ENCODE measurements at places on chromosomes 13 and 19.

DNA sequence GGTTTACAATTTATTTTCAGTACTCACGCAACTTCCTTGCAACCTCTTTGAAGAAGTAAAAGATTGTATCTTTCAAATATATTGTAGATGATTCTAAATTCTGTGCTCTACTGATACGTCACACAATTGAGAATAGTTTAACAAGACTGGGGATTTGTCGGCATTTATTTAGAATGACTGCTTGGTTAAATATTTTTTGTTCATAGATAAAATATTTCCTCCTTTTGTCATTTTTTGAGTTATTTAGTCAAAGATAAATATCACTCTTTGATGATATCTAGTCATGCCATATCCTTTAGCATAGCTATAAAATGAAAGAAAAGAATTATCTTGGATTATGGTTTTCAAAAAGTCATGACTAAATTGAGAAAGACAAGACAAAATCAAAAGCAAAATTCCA lies 2747.8 kb downstream of the PCDH9 start:
- no peak for DNase-seq

DNA sequence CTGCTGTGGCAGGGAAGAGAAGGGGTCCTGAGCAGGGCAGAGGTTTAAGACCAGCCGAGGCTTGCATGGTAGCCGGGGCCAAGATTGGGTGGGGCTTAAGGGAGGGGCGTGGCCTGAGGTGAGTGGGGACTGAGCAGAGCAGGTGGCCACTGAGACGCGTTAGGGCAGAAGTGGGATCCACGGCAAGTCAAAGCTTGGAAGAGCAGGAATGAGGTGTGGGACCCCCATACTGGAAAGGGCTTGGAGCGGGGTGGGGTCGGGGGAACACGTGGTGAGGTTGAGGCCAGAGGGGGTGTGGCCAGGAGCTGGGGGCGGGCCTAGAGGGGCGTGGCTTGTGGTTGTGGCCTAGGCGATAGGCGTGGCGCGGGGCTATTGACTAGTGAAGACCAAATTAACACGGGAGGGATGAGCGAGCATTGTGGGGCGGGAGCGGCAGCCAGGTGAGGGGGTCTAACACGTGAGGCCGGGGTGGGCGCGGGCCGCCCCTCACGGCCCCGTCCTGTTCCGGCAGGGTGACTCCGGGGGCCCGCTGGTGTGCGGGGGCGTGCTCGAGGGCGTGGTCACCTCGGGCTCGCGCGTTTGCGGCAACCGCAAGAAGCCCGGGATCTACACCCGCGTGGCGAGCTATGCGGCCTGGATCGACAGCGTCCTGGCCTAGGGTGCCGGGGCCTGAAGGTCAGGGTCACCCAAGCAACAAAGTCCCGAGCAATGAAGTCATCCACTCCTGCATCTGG lies 3.3 kb downstream of the CFD start:
- peak; percentile 79 for DNase-seq

- DNase-seq, result no peak
Observed at GRCh38 chr19:55314396-55314795, 10.7 kb downstream of the TMEM150B start.

DNA sequence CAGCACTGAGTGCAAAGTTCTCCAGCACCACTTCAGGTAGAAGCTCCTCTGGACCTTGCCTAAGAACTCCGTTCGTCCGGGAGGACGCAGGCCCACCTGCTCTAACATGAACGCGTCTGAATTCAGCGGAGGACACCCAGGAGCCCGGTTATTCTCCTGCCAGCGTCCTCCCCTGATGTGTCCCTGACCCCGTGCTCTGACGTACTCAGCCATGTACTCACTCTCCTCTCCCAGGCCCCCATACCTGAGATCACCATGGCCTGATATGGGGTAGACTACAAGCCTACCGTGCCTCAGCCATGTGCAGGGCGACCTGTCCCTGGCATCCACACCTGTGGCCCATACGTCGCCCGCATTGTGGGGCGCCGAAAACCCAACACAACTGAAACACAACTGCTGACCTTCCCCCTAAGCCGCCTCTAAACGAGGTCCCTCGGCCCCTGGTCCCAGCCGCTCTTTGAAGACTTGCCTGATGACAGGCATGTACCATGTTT lies 744 bp upstream of the ZNF584 start:
- DNase-seq, result no peak

DNA sequence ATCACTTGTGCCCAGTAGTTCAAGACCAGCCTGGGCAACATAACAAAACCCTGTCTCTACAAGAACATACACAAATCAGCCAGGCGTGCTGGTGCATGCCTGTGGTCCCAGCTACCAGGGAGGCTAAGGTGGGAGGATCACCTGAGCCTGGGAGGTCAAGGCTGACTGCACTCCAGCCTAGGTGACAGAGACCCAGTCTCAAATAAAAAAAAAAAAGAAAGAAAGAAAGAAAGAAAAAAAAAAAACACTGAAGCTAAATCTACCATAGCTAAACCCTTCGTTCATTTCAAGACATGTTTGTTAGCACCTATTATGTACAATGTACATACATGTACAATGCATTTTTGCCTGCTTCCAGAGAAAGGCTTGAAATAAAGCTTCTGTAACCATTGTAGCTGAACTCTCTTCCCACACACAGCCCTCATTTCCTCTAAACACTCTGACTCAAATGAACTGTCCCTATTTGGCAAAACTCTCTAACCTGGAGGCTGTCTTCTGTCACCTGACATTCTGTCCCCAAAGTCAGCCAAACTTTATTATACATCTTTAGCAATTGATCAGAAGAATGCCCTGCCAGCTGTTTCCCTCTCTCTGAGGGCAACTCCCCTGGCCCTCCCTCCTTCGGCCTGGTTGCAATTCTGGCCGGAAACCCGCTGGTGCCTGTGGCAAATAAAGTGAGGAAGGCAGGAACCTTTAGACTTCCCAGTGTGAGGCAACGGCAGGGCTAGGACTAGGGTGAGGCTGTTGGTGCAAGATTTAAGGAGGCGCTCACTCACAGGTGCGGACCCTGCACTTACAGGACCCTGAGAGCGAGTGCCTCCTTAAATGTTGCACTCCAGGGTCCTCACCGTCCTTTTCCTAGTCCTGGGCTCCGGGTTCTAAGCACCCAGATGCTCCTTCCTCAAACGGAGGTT lies 1.8 kb downstream of the ETHE1 start:
- DNase-seq, result peak; percentile 21

- DNase-seq, result peak; percentile 79
Observed at GRCh38 chr13:114148521-114148855, 16.1 kb upstream of the RASA3 start.

DNA sequence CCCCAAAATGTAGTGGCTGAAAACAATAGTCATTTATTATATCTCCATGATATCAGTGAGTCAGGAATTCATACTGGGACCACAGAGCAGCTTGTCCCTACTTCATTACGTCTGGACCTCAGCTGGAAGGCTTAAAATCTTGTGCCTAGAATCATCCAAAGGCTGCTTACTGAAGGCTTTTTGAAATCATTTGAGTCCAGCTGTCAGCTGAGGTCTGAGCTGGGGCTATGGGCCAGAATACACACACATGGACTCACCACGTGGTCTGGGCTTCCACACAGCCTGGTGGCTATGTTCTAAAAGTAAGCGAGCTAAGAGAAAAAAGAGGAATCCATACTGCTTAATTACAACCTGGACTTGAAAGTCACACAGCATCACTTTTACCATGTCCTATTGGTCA lies 209.2 kb downstream of the KCTD12 start:
- no peak for DNase-seq

GRCh38 chr19:47863514-47863936 lies 4.5 kb downstream of the TPRX2 start:
- peak; percentile 86 for DNase-seq

- DNase-seq, result no peak
Observed at GRCh38 chr19:43407416-43408005, 7.2 kb upstream of the TEX101 start.

- DNase-seq, result no peak
Observed at GRCh38 chr13:25836574-25837336, 215.1 kb downstream of the SHISA2 start.

GRCh38 chr13:103130681-103131210 lies 64.5 kb upstream of the SLC10A2 start:
- no peak for DNase-seq
